ENCODE measurements at places on chromosomes 12 and 14. TPM values are rescaled to one million over a fixed set of nuclear protein-coding genes. Genes with fewer than 3 reads are reported as not detected.

The ACRBP gene
- 1.8 TPM for total RNA-seq

- no peak overlapping the region for H3K4me3 ChIP-seq
- H3K27ac ChIP-seq, result no peak overlapping the region
- no peaks in the 10 kb centered on the region for H3K27me3 ChIP-seq
- no peak for DNase-seq
- peaks cover 19% of the 10 kb centered on the region for H3K36me3 ChIP-seq
- H3K4me1 ChIP-seq, result peaks cover 3% of the 10 kb centered on the region
These were observed 52.2 kb downstream of the ATP2A2 start for GRCh38 chr12:110333201-110333600.

GRCh38 chr14:76456891-76457586, 81.1 kb downstream of the ESRRB start:
- no peaks in the 10 kb centered on the region for H3K36me3 ChIP-seq
- H3K4me3 ChIP-seq, result no peak overlapping the region
- DNase-seq, result no peak
- no peak overlapping the region for H3K27ac ChIP-seq
- H3K27me3 ChIP-seq, result no peaks in the 10 kb centered on the region

GRCh38 chr14:35632271-35632670, 98.3 kb downstream of the INSM2 start:
- no peaks in the 10 kb centered on the region for H3K27me3 ChIP-seq
- no peak overlapping the region for H3K27ac ChIP-seq
- H3K4me3 ChIP-seq, result no peak overlapping the region
- no peak for DNase-seq

- H3K4me3 ChIP-seq, result peak overlapping the region; percentile 76
- no peaks in the 10 kb centered on the region for H3K4me1 ChIP-seq
- H3K27ac ChIP-seq, result peak overlapping the region; percentile 43
- H3K27me3 ChIP-seq, result no peaks in the 10 kb centered on the region
These were observed 903 bp downstream of the BRF1 start for GRCh38 chr14:105299654-105300541.

GRCh38 chr14:90287791-90288190, 31.4 kb downstream of the PSMC1 start:
- no peak overlapping the region for H3K4me3 ChIP-seq
- H3K27me3 ChIP-seq, result no peaks in the 10 kb centered on the region
- no peaks in the 10 kb centered on the region for H3K36me3 ChIP-seq
- no peaks in the 10 kb centered on the region for H3K4me1 ChIP-seq
- no peak for DNase-seq
- no peak overlapping the region for H3K27ac ChIP-seq

The KCNJ8 gene
- total RNA-seq, result 27.2 TPM

Measured in aorta (tissue), 5 donors.